Bronchial epithelial cell (primary cell): ENCODE measurements at places on chromosomes 3 and 15. TPM values are rescaled to one million over a fixed set of nuclear protein-coding genes. Genes with fewer than 3 reads are reported as not detected.
A peak's percentile ranks its signal among the peaks of the same experiment; 100 is the strongest.

DNA sequence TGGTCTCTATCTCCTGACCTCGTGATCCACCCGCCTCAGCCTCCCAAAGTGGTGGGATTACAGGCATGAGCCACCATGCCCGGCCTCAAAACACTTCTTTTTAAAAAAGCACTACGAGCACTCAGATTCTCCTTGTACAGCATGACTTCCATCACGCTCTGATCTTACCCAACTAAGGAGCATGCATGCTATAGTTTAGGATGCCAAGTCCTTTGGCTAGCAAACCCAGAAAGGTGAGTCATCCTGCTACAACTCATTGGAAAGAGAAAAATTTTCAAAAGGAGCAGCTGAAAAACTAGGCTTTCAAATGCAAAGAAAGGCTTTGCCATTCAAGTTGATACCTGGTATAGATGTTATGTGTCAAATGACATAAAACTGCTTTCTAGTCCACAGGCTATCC lies 70.3 kb upstream of the PRICKLE2 start:
- DNase-seq, result peak; percentile 83

The LRRC58 gene
- total RNA-seq, result 20.5 and 21.3 TPM in 2 replicates

DNA sequence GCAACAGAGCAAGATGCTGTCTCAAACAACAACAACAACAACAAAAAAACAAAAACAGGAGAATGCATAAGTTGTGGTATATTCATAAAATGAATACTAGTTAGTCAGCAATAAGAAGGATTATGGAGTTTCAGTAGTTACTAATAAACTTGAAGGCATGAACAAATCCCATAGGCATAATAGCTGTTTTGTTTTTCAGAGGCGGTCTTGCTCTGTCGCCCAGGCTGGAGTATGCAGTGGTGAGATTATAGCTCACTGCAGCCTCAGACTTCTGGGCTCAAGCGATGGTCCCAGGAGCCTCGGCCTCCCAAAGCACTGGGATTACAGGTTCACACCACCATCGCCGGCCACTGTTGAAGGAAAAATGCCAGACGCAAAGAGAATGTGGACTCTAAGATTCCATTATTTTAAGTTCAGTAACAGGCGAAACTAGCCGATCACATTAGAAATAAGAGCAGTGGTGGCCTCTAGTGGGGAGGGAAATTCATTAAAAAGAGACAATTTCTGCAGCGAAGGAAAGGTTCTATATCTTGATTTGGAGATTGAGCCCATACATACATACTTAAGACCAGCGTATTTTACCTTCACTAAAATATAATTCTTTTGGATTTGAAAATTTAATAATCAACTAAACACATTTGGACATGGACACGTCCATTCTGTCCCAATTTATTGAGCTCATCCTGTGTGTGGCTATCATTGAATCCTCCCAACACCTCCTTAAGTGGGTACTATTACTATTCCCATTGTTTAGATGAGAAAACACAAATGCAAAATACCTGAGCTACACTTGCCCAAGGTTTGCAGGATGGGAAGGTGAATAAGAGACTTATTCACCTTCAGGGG lies 27.4 kb upstream of the HDAC11 start:
- DNase-seq, result peak; percentile 38

DNA sequence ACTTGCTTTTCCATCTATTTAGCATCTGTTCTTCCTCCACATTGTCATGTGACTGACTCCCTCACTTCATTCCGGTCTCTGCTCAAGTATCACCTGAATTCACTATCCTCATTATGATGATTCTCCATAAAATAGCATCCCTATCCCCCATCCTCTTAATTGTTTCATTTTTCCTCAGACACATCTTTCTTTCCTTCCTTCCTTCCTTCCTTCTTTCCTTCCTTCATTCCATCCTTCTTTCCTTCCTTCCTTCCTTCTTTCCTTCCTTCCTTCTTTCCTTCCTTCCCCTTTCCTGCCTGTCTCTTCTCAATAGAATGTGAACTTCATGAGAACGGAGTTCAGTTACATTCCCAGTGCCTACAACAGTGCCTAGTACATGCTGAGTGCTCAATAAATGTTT lies 32.6 kb upstream of the MTHFS start:
- no peak for DNase-seq

The MEIS2 gene
- total RNA-seq, result 6.6 and 10.9 TPM in 2 replicates

GRCh38 chr15:63440756-63441155 lies 59.1 kb upstream of the CA12 start:
- DNase-seq, result no peak

The ROBO2 gene
- 0.26 and 0.79 TPM in 2 replicates for total RNA-seq

DNA sequence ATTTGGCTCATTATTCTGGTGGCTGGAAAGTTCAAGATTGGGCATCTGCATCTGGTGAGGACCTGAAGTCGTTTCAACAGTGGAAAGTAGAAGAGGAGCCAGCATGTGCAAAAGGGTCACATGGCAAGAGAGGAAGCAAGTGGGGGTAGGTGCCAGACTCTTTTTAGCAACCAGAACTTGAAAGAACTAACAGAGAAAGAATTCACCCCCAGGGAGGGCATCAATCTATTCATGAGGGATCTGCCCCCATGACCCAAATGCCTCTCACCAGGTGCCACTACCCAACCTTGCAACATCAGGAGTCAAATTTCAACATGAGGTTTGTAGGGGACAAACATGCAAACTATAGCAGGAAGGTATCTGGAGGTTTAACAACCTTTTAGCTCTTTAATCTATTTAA lies 10.3 kb upstream of the RYK start:
- peak; percentile 25 for DNase-seq
